HuH-7.5 (cell line): ENCODE measurements at places on chromosomes 3 and 15.

DNA sequence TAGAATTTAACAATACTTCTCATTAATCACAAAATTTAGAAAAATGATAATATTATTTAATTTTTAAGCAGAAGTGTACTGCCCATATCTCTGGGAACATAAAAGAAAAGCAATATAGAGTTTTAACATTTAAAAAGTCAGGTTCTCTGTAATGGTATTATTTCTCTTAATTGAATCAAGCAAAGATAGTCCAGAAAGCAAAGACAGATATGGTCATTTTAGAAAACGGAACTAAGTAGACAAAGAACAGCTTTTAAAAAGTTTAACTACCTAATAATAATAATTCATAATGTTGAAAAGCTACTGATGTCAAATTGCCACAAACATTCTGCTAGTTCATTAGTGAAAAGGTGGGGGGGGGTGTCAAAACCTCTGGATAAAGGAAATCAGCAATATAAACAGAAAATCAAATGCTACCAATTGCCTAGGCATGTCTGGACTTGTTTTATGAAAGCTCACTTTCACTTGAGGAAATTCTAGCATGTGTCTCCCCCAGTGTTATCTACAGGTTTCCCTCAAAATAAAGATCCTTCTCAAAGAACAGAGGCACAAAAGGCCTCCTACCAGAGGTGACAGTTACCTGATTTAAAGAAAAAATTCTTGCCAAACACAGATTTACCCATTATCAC, 1.7 kb downstream of the ZMAT3 start:
- no peak for DNase-seq

DNA sequence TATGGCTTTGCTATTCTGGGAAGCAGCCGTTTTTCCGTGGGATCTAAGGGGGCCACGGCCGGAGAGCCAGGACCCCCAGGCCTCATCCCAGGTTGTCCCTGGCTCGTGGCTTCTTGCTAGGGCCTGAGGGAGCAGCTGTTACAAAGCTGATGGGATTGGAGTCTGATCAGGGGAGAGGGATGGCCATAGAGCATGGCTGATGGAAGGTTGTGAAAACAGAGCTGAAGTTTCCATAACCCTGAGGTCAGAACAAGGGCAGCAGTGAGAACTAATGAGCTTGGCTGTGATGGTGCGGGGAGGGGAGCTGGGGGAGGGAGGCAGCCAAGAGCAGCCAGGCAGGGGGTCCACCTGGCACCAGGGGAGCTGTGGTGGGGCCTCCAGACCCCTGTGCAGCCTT, 63.0 kb downstream of the LINGO1 start:
- DNase-seq, result peak; percentile 91

DNA sequence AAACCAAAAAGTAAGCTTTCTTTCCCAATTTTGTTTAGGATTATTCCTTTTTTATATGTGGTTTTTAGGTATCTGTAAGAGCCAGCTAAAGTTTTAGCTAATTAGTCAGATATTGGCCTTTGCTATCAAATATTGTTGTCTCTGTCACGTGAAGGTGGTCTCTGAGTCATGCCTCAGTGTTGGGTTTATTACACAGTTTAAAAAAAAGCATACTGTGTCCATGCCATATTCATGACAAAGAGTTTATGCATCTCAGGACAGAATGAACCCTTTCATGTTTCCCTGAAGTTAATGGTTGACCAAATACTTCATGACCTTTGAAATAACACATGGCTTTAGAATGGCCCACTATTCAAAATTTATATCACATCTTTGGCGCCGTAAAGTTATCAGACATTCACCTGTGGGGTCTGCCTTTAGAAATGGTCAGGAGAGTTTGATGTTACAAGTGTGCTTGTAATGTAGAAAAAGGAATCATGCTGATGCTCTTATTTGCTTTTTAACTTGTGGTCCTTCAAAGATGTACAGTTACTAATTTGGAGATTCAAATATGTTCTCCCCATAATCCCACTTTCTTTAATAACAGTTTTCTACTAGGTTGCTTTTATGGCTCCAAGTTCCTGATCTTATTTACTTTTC, 101.5 kb downstream of the MYRIP start:
- no peak for DNase-seq

- no peak for DNase-seq
Observed at GRCh38 chr3:187213616-187214015, 16.3 kb downstream of the RTP1 start.
